CD4-positive, alpha-beta T cell treated with Interleukin-10 for 1 hour (primary cell): ENCODE measurements at places on chromosomes 13 and 19.

- no peak for DNase-seq
These were observed 862.6 kb upstream of the PCDH20 start for GRCh38 chr13:62278271-62278670.

GRCh38 chr19:41755328-41755913, at the start of gene CEACAM6:
Gene CEACAM6 (plus strand): TSS chr19:41755530. CDS start chr19:41755639, 109 bp downstream.
- no peak for DNase-seq

DNA sequence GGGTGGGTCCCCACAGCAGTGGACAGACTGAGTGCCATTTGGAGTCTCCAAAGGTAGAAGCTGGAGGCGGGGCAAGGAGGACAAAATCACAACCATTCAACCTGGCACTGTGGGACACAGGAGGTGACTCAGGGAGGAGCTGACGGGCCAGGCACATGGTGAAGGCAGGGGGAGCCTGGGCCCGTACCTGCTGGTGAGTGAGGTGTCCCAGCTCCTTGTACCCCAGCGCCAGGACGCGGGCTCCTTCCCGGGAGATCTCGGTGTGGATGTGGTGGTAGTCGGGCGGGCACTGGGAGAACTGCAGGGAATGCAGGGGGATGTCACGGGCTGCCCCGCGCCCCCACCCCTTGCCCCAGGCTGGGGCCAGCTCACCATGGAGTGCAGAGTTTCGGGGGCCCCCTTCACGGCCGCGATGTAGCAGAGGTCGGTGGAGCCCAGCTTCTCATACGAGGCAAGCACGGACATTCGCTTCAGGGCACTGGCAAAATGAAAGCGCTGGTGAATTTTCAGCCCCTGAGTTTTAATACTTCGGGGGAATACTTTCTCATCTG, 9.8 kb downstream of the ATP13A1 start:
- DNase-seq = no peak

DNA sequence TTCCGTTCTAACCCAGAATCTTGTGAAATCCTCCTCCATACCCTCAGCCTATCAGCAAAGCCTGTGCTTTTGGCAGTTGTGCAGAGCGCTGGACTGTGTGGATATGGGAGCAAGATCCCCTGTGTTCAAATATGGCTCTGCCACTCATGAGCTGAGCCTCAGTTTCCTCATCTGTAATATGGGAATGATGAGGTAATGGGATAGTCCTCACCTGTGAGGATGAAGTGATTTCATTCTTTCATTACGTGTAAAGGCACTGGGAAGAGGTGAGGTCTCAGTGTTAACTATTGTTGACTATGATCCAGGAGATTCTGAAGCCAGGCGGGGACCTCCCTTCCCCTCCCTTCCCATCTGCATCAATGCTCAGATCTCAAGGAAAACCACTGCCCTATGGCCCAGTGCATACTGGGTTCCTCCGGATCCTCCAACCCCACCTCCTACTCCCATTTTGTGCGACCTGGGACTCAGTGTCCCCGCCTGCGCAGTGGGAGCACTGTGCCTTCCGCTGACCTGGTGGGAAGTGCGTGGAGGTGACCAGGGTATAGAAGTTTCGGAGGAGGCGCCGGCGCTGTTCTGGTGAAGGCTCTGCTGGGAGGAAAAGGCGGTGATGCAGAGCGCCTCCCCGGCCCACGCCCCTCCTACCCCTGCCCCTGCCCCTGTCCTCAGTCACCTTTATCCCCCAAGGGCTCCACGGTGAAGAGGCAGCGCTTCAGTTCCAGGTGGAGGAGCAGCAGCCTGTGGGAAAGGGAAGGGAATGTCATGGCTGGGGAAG, 5.0 kb downstream of the FUZ start:
- no peak for DNase-seq

GRCh38 chr19:15358918-15359317, 20.7 kb downstream of the AKAP8 start:
- no peak for DNase-seq

DNA sequence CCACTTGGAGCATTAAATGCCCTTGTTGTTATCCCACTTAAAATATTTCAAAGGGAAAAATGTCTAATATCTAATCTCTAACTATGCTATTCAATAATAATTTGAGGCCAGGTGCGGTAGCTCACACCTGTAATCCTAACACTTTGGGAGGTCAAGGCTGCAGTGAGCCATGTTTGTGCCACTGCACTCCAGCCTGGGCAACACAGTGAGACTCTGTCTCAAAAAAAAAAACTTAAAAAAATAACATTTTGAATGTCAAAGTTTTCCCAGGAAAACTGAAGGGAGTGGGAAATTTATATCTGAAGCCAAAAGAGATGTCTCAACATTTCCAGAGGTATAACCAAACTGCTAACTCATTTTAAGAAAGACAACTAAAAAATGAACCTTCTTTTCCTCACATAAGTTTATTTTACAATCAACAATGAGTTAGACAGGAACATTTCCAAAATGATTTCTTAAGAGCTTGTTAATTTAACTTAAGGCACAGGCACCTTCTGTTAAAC, 47.9 kb downstream of the CAB39L start:
- DNase-seq = no peak

DNA sequence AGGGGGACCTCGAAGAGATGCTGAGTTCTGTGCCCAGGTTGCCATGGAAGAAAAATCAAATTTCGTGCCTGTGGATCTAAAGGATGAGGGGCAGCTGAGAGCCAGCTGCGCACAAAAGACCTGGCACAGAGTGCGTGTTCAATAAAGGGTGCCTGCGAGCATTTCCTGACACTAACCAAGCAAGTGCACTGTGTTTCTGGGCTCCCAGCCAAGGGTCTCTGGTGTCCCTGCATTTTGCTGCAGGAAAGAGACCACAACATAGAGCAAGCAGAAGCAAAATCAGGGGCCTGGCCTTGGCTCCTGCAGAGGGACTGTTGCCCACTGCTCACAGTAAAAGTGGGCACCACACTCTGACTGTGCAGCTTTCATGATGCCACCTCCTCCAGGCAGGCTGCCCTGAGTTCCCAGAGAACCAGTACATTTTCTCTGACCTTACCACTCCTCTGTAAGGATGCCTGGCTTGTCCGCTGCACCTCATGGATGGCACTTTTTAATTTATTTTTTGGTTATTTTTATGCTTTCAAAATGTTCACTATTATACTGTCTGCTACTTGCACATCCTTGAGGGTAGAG, 70.8 kb upstream of the GPR12 start:
- no peak for DNase-seq

DNA sequence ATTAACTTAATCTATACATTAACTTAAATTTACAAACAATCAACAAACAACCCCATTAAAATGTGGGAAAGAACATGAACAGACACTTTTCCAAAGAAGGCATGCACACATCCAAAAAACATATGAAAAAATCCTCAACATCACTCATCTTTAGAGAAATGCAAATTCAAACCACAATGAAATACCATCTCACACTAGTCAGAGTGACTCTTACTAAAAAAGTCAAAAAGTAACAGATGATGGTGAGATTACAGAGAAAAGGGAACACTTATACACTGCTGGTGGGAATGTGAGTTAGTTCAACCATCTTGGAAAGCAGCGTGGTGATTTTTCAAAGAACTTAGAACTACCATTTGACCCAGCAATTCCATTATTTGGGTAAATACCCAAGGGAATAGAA, 759.2 kb upstream of the SLITRK1 start:
- DNase-seq = no peak

DNA sequence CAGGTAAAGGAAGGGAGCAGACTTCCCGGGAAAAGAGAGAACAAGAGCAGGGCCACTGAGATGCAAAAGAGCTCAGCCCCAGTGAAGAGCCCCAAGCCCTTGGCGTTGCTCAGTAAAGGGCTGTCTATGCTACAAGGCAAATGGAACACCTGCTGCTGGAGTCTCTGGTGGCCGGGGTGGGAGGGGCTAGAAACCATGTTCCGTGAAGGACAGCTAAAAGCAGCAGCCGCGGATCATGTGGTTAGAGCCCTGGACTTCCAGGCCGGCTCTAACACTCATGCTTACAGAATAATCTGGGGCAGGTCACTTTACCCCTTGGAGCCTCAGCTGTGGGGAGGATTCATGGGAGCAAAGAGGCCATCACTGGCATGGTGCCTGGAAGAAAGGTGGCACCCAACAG, 17.8 kb downstream of the POU2F2 start:
- DNase-seq = no peak

GRCh38 chr19:50024719-50025021, 502 bp downstream of the VRK3 start:
- DNase-seq = no peak

DNA sequence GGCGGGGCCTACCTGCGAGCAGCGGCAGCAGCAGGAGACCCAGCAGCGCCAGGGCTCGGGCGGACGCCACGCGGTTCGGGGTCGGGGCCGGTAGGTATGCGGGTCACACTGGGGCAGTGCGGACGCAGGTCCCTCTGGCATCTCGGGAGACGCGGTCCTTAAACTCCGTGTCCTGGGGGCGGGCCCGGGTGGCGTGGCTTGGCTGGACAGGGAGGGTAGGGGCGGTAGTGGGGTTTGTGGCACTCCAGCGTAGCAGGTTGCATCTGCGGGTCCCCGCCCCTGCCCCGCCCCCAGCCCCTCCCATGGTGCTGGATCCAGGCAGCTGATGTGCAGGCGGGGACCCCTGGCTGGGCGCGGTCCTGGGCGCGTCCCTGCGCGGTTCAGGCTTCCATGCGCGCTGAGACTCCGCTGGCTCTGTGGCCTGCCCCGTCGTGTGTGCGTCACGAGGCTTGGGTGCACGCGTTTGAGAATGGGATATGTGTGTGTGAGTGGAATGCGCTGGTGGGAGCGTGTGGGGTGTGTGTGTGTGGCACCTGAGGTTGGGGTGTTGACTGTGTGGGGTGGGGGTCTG, 96.1 kb downstream of the WTIP start:
- no peak for DNase-seq

GRCh38 chr19:17078920-17079709, 3.5 kb downstream of the MYO9B start:
- DNase-seq = no peak

DNA sequence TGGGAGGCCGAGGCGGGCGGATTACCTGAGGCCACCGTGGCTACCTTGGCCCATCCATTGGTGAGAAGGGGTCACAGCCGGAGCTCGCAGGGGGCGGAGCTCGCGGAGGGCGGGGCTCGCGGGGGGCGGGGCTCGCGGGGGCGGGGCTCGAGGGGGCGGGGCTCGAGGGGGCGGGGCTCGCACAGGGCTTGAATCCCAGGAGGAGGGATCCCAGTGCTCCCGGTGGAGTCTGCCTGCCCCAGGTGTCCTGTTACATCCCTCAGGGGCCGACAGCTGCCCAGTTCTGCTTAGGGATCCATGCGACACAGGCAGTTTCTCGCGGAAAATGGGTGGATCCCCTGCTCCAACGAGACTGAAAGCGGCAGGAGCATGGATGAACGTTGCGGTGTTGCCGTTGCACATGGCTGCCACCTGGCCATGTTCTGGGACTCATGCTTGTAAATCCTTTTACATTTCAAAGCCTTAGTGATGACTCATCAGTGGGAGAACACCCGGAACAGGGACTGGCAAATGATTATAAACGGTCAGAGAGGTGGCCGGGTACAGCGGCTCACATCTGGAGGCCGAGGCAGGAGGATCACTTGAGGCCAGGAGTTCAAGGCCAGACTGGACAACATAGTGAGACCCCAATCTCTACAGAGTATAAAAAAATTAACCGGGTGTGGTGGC, 25.1 kb downstream of the TMPRSS9 start:
- DNase-seq = no peak

DNA sequence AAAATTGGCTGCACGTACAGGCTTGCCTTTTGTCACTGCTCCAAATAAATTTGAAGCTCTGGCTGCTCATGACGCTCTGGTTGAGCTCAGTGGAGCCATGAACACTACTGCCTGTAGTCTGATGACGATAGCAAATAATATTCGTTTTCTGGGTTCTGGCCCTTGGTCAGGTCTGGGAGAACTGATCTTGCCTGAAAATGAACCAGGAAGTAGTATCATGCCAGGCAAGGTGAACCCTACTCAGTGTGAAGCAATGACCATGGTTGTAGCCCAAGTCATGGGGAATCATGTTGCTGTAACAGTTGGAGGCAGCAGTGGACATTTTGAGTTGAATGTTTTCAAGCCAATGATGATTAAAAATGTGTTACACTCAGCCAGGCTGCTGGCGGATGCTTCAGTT, 16.1 kb upstream of the AKAP11 start:
- DNase-seq = no peak

DNA sequence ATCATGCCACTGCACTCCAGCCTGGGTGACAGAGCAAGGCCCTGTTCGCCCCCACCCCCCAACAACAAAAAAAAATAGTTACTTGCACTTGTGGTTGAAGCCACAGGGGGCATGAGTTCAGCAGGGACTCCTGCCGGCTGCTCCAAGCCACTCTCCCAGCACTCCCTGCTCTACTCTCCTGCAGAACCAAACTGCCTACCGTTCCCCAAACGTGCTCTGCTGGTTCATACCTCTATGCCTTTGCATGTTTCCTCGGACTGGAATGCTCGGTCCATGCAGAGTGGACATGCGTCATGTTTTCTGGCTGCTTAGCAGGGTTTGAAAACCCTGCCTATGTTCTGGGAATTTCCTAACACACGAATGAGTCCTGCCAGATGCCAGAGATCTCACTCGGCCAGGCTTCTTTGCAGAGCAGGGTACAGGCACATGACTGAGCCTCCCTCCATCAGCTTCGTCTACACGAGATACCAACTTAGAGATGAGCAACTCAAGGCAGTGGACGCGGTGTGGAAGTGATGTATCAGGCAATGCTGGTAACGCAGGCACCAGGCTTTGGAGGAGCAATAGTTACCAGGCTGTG, 8.5 kb upstream of the SLC25A15 start:
- no peak for DNase-seq

DNA sequence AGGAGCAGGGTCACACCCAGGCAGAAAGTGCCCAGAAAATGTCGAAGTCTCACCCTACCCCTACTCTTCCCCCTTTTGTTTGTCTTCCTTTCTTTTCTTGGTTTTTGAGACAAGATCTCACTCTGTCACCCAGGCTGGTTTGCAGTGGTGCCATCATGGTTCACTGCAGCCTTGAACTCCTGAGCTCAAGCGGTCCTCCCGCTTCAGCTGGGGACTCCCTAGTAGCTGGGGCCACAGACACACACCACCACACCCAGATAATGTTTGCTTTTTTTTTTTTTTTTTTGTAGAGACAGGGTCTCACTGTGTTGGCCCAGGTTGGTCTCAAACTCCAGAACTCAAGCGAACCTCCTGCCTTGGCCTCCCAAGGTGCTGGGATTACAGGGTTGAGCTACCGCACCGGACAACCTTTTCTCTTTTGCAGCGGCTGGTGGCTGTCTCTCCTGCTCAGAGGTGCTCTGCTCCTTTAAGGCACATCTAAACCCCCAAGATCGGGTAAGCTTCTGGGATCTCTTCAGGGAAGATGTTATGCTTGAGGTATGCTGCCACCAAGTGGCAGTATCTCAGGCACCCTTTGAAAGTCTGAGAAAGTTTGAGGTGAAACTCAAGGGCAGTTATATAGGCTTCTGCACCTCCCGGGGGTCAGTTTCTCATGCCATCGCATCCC, 22.4 kb upstream of the EBI3 start:
- no peak for DNase-seq

- DNase-seq = no peak
These were observed 1.0 kb upstream of the PGLS start for GRCh38 chr19:17510220-17510993.
